ENCODE measurements at places on chromosomes 6 and 20. TPM values are rescaled to one million over a fixed set of nuclear protein-coding genes. Genes with fewer than 3 reads are reported as not detected.

GRCh38 chr6:136720045-136720770, 72.1 kb downstream of the MAP3K5 start:
- DNase-seq: no peak

DNA sequence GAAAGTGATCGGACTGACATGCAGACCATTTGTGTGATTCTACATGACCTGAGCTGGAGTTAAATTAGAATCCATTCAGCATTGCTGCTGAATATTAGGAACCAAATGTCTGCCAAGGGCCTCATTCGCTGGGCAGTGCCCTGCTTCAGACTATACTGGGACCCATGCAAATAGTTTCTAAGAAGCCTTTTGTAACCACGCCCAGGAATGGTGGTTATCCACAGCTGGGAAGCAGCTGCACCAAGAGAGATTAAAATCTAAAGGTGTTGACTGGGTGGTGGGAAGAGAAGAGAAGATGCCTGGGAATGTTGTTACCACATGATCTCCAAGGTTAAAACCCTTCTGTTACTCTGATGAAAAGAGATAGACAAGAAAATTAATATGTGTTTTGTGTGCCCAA, 156.8 kb downstream of the PKHD1 start:
- no peak for DNase-seq

DNA sequence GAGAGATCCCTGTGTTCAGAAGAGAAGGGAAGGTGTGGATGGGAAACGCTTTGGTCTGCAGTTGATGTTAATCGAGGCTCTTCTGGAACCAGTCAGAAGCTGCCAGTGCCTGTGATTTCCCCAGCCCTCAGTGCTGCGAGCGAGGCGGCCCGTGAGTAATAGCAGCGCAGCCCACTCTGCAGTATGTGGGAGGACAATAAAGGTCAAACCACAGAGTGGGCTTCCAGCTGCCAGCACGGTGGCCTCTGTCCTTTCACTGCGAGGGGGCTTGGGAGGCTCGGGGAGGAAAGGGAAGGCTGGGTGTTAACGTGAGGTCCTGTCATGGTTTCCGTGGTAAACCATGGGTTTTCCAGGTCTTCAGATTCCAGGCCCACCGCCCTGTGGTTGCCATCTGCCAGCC, 32.3 kb upstream of the TAGAP start:
- DNase-seq: no peak

- DNase-seq: no peak
These were observed 286.1 kb upstream of the PLCB4 start for GRCh38 chr20:8782804-8783203.

- no peak for DNase-seq
These were observed 49.9 kb downstream of the TULP4 start for GRCh38 chr6:158361961-158362669.

- DNase-seq: no peak
These were observed 100.0 kb upstream of the CITED2 start for GRCh38 chr6:139474145-139475108.

- DNase-seq: no peak
These were observed 69.5 kb downstream of the LYRM4 start for GRCh38 chr6:5191222-5191621.

DNA sequence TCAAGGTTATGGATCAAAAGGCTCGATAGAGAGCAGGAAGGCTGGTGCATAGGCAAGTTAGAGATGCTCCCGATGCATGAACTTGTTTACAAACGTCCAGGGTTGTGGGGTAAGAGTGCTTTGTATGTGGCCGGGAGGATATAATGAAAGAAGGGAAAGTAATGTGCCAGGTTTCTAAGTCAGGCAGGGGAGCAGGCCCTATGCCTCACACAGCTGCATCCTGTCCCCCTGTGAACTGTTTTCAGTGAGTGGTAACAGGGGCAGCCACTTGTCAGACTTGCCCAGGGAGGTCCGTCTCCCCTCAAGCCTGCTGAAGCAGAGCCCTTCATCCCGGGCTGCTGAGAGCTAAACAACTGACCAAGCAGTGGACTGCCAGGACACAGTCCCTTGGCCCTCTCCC, 19.4 kb downstream of the KCNK5 start:
- DNase-seq: no peak

GRCh38 chr20:31605902-31606803, 1.1 kb downstream of the ID1 start:
- no peak for DNase-seq

GRCh38 chr6:4809999-4810918, 34.1 kb downstream of the CDYL start:
- no peak for DNase-seq

- no peak for DNase-seq
These were observed 178.6 kb upstream of the SCGN start for GRCh38 chr6:25473447-25473846.

DNA sequence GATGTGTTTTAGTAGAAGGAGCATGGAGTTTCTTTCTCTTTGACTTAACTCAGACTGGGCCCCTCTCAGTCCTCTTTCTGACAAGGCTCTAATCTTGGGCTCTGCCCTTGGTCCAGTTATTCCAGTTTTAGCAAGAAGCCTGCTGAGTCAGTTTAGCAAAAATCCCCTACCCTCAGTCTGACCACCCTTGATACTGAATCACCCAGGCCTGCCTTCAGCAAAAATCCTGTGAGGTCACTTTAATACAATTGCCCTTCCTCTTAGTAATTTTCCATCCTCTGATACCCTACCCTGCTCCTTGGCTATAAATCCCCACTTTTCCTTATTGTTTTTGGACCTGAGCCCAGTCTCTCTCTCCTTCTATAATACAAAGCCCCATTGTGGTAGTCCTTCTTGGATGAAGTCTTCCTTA, 326.7 kb upstream of the NOX3 start:
- DNase-seq: no peak

- no peak for DNase-seq
These were observed 3.4 kb upstream of the SLC17A5 start for GRCh38 chr6:73657201-73657600.

DNA sequence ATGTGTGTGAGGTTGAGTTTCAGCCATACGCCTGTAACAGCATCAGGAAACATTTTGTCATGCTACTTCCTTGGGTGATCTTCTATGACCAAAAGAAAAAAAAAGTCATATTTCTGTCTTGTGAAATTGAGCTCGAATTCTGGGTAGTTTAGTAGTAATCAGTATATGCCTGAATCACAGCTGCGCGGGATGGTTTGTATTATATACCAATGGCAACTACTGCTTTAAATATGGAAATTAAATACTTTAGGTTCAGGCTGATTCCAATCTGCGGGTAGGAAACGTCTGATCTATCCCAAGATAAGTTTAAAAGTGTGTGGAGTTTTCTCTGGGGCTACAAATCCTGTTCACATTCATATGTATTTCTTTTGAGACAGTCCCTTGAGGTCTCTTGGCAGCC, 115.6 kb upstream of the FERMT1 start:
- no peak for DNase-seq

DNA sequence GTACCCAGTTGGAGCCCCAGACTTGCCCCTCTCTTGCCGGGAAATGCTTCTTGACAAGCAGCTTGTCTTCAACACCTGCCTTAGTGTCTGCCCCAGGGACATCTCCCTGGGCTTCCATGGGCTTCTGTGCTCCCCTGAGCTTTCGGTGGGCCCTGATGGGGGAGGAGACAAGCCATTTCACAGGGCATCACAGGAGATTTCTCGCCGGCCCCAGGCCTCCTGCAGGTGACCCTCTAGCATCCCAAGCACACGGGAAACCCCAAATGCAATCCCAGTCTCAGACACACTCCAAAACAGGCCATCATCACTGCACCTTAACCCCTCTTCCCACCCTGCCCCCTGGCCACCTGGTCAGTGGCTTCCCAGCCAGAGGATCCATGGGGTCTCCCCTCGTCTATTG, 74.5 kb downstream of the JPH2 start:
- no peak for DNase-seq

DNA sequence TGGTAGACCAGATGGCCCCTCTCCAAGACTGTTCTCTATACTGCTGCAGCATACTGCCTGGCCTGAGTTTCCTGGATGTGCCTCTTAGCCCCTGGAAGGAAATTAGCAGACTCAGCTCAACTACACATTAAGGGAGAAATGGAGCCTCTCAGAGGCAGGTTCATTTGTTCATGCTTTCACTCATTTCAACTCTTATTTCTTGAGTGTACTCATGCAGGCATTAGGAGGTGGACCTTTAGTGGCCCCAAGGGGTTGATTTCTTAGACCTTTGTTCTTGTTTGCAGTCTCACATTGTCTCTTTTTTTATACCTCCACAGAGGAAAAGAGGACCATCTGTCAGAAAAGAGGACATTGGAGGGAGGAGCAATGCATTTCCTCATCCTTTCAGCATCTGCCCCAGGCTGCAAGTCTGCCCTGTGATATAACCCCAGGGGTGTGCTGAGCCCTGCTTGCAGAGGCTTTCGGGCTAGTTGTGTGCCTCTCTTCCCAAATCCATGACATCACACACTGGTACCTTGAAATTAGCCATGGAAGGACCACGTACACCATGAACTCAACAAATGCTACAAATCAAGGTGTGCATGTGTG, 456.2 kb downstream of the CD83 start:
- DNase-seq: no peak

DNA sequence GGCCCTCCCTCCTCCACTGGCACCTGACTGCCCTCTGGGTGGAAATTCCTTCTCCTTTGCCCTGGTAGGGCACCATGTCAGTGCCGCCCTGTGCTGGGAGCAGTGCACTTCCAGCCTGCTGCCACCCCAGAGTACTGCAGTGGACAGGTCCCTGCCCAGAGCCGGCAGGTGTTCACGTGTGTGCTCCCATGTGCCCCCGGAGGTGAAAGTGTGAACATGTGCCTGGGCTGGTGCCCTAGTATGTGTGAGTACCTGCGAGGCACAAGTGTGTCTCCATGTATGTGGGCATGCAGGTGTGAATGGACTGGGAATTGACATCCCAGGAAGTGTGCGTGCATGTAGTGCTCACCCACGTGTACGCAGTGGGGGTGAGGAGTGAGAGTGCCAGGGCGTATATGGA, 29.4 kb downstream of the SDCBP2 start:
- no peak for DNase-seq

DNA sequence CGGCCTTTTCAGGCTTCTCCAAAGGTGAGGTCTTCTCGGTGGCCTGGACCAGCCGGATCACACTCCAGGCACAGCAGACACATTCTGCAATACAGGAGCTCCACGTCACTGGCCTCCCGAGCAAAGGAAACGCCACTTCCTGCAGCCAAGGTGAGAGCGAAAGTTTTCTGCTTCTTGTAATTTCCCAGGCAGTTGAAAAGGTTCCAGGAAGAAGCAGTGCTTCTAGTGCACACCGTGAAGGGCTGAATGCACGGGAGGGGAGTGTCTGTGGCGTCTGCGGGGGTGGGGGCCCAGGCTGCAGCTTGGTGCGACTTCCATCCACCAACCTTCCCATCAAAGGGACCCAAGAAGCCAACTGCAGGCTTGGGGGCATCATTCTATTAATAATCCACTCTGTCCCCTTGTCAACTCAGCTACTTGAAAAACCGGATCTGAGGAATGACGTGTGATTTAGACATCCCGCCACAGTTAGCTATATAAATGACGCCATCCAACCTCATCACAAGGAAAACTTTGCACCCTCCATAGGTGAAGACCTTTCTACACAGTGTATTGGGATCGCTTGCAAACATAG, 61.1 kb downstream of the NFATC2 start:
- no peak for DNase-seq

DNA sequence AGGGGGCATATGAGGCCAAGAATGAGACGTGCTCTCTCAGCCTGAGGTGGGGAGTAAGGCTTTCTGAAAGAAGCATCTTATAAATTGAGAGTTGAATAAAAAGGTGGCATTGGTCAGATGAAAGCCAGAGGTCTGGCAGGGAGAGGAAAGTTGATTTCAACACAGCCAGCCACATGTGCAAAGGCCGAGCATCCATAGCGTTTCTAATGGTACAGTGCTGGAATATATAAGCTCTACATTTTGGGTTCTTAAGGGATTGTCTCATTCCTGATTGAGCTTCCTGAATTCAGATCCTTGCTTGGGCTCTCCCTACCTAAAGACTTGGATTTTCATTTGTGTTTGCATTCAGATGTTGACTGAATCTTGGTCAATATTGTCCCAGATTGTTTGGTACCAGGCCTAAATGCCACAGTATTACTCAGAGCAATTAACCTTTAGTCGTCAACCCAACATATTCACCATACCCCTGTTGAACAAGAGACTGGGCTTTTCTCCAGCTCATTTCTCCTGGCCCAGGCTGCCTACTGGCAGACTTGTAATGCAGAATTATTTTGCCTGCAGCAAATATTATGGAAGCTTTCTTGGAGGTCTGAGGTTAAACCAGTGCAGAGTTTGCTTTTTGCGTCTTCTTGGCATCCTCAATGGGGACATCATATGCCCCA, 14.5 kb upstream of the BCAS1 start:
- DNase-seq: no peak

GRCh38 chr6:14401246-14401645, 283.7 kb downstream of the CD83 start:
- no peak for DNase-seq

- no peak for DNase-seq
These were observed 336.0 kb downstream of the QKI start for GRCh38 chr6:163750431-163751031.

DNA sequence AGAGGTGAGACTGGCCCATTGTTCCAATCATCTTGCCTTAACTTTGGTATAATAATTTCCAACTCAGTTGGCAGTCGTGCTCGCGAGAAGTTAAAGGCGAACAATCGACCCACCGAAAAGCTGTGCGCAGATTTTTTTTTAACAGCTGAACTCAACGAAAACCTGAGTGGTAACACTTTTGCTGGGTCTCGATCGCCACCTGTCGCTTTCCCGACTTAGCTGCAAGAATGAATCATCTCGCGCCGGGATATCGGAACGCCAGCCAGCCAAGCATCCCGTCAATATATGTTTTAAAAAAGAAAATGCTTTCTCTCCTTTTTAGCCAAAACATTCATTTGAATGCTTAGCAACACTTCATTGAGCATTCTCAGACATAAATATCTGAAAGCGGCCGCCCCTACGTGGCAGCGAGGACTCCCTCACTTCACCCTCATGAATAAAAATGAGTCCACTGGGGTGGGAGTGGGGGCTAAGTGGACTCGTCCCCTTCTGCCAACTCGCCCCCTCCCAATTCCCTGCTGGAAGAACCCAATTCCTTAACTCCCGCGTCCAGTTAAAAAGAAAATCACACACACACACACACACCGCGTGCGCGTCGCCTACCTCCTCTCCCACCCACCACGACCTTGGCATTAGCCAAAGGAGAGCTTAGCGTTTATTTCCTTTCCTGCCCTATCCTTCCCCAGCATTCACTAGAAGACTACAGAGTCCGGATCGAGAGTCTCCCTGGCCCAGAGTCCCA, 1.5 kb downstream of the COL12A1 start:
- DNase-seq: peak; percentile 82

GRCh38 chr6:38482466-38482865, 157.3 kb downstream of the BTBD9 start:
- no peak for DNase-seq

Gene MYLK2
- 0.11 TPM for total RNA-seq

Gene SEL1L2
- 1.4 TPM for total RNA-seq

Gene SIRPB2
- 2.2 TPM for total RNA-seq

Gene VGLL2
- 38.1 TPM for total RNA-seq

Gene PPP1R3G
- total RNA-seq: 7.7 TPM

Gene PTPRT
- 0.03 TPM for total RNA-seq

Gene CDSN
- not detected for total RNA-seq

Gene RAET1L
- not detected for total RNA-seq

Gene TNXB
- total RNA-seq: 59.9 TPM

All from cardiac septum (tissue), 1 donor.